ENCODE measurements at places on chromosomes 4 and X.

GRCh38 chr4:188783606-188784160, 644.4 kb downstream of the TRIML1 start:
- no peak for DNase-seq

GRCh38 chr4:7987148-7987989, 47.7 kb upstream of the AFAP1 start:
- DNase-seq: peak; percentile 82

DNA sequence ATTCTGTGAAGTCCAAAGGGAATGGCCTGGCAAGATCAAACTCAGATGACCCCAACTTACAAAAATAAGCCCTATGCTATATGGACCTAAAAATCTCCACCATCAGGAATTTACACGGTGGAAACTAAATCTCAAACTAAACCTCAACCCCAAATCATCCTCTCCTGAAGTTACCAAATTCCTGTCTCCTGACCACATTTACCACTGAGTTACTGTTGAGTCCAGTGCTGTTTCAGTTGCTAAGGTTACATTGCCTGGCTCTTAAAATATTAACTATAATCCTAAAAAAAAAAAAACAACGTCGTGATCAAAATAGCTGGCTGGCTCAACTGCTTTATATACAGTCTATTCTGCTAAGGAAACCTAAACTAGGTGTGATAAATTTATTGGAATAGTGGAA, 315.2 kb upstream of the SLIT2 start:
- DNase-seq: peak; percentile 43

DNA sequence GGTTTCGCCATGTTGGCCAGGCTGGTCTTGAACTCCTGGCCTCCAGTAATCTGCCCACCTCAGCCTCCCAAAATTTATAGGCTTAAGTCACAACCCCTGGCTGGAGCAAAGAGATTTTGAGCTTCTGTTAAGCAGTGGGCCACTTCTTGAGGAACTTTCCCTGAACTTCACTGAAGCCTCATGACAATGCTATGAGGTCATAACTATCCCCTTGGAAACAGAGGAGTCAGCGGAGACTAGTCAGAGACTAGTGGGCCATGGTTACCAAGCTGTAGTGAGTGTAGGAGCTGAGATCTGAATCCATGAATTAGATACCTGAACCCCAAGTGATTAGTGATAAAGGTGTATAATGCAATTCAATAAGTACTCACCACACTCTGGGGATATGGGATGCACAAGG, 145.1 kb upstream of the MSX1 start:
- DNase-seq: peak; percentile 34

DNA sequence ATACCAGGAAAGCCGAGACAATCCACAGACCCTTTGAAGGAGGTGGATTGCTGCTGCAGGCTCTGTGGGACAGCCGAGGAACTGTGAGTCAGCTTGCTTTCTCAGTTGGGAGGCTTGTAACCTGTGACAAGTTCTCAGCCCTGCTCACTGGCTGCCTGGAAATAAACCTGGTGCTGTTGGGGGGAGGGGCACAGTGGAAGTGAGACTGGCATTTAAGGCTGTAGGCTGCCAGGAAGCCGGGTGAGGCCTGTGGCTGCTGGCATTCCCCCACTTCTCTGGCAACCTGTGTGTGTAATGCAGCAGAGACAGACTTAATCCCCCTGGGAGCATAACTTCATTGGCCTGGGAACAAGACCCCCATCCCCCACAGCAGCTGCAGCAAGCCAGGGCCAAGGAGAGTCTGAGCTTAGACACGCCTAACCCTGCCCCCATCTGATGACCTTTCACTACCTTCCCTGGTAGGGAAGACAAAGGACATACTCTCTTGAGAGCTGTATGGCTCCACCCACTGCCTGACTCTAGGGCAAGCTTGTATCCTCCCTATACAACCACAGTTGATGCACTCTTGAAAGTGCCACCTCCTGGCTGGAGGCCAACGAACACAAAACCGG, 64.1 kb downstream of the ALPK1 start:
- DNase-seq: no peak

GRCh38 chr4:173448103-173448502, 49.2 kb upstream of the SCRG1 start:
- no peak for DNase-seq

- no peak for DNase-seq
These were observed 1.7 kb upstream of the GPR143 start for GRCh38 chrX:9767375-9767774.

- DNase-seq: no peak
These were observed 333.0 kb downstream of the DCHS2 start for GRCh38 chr4:154158361-154159155.

GRCh38 chr4:101977076-101977475, 186.5 kb downstream of the BANK1 start:
- peak; percentile 29 for DNase-seq

- DNase-seq: no peak
These were observed 118.3 kb downstream of the AFF2 start for GRCh38 chrX:148618470-148619445.

DNA sequence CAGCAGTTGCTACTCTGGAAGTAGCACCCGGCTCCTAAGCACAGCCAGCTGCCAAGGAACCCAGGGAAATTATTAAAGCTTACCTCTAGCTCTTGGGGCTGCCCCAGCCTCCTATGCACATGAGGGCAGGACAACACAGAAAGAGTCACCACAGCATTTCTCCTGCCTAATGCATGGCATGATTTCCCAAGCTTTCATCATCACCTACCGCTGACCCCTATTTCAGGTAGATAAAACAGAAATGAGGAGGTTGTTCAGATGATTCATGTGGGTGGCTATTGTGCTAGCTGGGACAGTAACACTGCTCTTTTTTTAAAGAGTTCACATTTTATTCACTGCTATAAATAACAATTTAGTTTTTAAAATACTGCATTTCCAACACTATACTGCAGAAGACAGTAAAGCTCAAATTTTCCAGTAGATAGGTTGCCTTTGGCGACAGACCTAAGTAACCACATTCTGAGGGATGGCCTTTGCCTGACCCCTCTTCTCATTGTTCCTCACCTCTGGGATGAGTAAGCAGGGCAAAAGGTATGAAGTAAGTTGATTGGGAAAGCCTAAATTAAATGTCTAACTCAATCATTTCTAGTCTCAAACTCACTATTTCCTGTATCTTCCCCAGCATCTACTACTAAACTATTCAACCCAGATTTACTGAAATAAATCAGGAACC, 16.7 kb downstream of the CASK start:
- DNase-seq: no peak

GRCh38 chrX:129958083-129958465, 24.4 kb upstream of the BCORL1 start:
- DNase-seq: no peak

DNA sequence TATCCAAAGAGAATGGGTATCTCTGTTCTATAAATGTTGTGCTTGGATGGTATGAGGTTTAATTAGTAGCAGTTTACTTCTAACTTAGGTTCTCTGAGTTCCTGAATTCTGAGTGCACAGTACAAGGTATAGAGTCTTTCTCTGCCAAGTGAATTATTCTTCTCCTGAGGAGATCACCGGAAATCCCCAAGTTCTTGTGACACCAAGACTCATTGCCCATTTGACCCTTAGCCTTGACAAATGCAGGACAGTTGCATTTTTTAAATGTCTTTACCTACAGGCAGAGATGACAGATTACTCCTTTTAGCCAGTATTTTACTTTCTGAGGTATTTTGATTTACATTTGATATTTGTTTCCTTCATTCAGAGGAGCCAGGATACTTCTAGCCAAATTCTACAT, 72.9 kb downstream of the MAOA start:
- DNase-seq: no peak

DNA sequence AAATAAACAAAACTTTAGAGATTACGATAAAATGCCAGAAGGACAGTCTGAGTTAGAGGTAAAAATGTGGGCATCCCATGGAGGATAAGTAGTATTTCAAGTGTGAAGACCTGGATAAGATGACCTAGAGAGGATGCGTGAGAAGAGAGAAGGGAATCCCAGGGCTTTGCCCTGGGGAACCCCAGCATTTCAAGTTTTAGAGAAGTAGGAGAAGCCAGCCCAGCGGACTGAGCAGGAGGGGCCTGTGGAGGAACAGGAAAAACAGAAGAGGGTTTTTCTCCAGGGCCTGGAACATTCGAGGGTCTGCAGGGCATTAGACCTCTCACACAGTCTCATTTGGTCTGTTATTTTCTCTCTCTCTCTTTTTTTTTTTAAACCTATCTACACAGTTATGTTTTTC, 2.9 kb upstream of the CFP start:
- no peak for DNase-seq

GRCh38 chr4:8198206-8198905, 734 bp upstream of the SH3TC1 start:
- DNase-seq: no peak

GRCh38 chr4:15400226-15400625, 27.6 kb upstream of the C1QTNF7 start:
- no peak for DNase-seq

GRCh38 chr4:140044337-140044902, 109.6 kb downstream of the MAML3 start:
- DNase-seq: no peak

DNA sequence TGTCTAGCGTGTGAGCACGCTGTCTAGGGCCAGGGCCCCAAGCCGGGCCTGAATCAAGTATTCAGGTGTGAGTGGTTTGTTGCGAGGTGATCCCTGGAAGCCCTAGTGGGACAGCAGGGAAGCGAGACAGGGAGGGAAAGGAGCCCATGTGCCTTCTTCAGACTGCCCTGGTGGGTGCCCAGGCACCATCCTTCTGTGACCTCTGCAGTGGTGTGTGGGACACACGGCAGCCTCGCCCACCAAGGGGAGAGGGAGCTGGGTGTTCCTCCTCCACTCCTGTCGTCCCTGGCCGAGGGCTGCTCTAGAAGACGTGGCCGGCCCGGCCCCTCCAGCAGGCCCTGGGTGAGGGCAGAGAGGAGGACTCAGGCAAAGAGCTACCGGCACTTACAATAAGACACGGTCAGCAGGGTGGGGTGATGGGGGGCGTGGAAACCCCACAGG, 47.4 kb downstream of the HTRA3 start:
- no peak for DNase-seq

GRCh38 chr4:61918507-61918906, 718.4 kb downstream of the ADGRL3 start:
- no peak for DNase-seq

- DNase-seq: no peak
These were observed 22.7 kb upstream of the STX18 start for GRCh38 chr4:4564522-4564921.

DNA sequence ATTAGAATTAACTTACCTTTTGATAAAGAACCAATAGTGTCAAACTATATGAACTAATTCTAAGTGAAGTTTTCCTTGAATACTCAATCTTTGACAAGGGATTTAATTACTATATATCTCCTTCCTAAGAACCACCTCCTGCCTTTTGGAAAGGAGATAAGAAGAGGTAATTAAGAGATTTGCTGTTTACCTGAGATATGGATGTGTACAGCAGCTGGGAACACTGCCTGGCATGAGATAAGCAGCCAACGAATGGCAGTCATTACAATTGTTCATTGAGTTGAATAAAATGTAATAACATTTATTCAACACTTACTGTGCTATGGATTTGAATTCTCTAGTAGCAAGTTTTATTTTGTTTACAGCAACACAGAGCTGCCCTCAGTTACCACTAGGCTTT, 407.1 kb downstream of the SPOCK3 start:
- DNase-seq: no peak

- no peak for DNase-seq
These were observed 82.2 kb upstream of the FRG1 start for GRCh38 chr4:189858435-189858834.

GRCh38 chrX:120761810-120762209, 113.9 kb downstream of the CT47B1 start:
- DNase-seq: no peak

Data from AG08396 (cell line).